Stimulated activated CD4-positive, alpha-beta T cell treated with anti-CD3 and anti-CD28 coated beads, Interleukin-12 subunit alpha, Interleukin-12 subunit beta, amount 100 ng/mL, for 4 hours (primary cell): ENCODE measurements at places on chromosomes 16 and 17.

- no peak for DNase-seq
Observed at GRCh38 chr16:75793641-75794040, 67.4 kb upstream of the CPHXL start.

GRCh38 chr16:69703638-69704037 is 22.7 kb downstream of the NQO1 start:
- no peak for DNase-seq

- DNase-seq, result no peak
Observed at GRCh38 chr17:51439395-51440229, 179.3 kb downstream of the UTP18 start.

DNA sequence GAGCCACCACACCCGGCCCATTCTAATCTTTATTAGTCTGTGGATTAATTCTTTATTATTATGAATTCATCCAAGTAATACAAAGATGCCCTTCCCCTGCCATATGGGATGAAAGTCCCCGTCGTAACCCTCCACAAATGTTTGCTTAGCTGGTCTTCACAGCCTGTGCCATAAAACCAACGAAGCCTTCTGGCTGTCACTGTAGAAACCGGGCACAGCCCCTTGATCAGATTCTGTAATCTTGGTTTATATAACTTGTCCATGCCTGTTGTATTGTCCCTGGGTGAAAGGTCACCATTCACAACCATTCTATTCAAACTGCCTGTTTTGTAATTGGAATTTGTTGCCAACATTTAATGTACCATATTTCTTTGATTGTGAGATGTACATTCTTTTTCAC is 66.5 kb downstream of the ATP2C2 start:
- no peak for DNase-seq

GRCh38 chr16:54436346-54436745 is 149.8 kb upstream of the IRX3 start:
- no peak for DNase-seq

DNA sequence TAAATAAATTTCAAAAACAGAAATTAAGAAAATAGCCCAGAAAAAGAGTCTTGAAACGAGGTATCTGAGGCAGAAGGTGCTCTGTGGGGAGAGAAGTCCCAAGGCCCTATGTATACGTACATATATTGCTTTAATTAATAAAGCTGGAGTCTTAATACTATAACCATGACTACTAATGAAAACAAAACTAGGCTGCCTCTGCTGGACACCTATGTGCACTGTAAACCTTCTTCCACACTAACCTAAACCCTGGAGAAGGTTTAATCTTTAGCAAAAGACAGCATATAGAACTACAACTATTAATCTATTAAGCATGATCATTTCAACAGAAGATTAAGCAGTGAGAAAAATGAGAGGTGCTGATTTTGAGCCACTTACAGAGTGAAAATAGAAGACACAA is 153.9 kb upstream of the C17orf78 start:
- no peak for DNase-seq

DNA sequence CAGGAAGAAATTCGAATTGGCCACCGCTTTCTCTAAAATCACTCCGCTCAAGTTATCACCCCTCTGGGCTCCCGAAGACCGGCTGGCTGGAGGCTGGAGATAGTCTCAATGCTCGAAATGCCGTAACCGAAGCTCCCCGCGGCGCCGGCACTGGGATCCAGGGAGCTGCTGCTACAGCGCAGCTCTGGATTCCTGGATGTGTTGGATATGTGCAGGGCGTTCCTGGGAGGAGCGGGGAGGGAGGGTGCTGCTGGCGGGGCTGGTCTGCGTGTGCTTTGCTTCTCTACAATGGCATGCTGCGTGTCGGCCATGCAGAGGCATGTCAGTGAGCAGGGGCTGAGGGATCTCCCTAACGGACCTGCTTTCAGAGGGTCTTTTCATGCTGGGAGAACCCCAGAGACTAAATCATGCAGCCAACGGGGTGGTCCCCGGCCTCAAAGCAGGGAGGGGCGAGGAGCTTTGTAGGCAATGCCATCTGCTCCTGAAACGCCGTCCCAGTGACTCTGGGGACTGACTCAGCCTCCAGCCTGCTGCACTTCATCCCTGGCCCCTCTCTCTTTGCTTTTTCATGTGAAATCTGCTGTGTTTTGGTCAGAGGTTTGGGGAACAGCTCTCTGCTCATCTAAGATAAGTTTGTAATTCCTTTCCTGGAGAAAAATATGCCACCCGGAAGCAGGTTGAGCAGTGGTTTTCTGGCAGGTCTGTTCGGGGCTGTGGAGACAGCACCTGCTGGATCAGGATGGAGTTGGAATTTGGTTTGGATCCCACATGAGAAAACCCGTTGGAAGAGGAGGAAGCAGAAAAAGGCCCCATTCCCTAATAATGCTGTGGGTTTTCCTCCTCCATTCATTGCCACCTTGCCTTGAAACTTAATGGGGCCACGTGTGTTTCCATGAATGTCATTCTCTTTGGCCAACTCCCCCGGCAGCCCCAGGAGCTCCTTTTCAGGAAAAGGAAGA is 311.4 kb downstream of the SEC14L1 start:
- DNase-seq, result no peak

DNA sequence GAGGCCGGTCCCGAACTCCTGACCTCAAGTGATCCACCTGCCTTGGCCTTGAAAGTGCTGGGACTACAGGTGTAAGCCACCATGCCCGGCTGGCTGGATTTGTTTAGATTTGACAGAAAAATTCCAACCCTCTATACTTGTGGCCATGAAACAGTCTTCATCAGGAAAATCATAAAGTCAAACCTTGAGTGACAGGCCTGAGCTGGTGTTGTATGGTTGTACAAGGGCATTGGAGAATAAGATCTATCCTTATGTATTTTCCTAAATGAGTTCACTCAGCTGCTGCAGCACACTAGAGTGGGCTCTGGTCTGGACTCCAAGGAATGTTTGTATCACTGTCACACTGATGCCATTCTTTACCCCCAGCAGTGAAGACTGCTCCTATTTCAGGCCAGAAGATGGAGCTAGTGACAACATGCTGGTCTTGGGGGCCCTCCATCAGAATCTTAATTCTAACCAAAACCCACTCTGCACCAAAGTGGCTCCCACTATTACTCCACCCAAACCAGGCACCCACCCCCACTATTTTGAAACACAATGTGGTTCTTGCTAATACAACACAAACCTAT is 27.4 kb downstream of the SNX11 start:
- no peak for DNase-seq

- no peak for DNase-seq
Observed at GRCh38 chr16:1450218-1450617, 5.9 kb upstream of the CCDC154 start.

GRCh38 chr17:77496831-77497577 is 356.2 kb downstream of the SEC14L1 start:
- no peak for DNase-seq
